ENCODE measurements at places on chromosomes 12 and 14.
A peak's percentile ranks its signal among the peaks of the same experiment; 100 is the strongest.

- DNase-seq: no peak
These were observed 59.7 kb downstream of the PLXNC1 start for GRCh38 chr12:94207849-94208621.

DNA sequence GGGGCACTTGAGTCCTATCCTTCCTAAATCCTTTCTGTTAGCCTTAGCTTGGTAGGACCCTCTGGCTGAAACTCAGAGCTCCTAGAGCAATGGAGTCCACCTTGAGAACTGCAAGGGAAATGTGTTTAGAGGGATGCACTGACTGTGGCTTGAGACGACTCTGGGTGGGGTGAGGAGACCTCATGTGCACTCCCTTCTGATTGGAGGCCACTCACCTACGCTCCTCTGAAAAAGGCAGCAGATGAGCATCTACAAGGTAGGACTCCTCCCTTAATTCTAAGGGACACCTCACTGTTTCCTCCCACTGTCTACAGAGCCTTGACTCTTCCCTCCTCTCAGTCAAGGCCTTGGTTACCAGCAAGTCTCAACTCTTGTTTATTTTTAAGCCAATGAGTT lies 1.0 kb downstream of the MAP3K12 start:
- no peak for DNase-seq

- no peak for DNase-seq
These were observed 5.3 kb downstream of the SPRYD3 start for GRCh38 chr12:53073881-53074280.

DNA sequence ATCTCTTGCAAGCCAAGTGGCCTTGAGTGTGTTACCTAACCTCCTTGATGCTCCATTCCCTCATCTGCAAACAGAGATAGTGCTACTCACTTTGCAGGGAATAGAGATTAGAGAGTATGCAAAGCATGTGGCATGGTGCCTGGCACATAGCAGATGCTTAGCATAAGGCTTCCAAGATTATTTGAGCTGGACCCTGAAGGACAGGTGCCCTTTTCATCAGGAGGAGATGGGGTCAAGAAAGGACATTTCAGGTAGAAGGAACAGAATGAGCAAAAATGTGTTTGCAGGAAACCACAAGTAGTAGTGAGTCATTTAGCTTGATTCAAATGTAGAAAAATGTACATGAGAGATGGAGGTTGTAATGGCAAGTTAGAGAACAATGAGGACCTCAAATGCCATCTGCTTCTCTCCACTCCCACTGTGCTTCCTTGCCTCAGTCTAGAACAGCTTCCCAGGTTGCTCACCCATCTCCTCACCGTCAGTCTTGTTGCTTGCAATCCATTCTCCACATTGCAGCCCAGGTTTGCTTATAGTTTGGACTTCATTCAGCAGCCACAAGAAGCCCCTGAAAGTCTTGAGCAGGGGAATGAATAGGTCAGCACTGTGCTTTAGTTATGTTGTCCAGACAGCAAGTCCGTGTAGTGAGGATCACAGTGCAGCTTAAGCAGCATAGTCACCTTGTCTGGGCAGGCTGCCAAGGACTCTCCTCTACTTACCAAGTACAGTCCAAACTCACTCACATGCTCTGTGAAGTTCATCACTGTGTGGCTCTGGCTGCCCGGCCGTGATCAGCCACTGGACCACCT lies 536.3 kb upstream of the CCDC196 start:
- DNase-seq: no peak

- peak; percentile 38 for DNase-seq
These were observed 8.1 kb downstream of the LRRC43 start for GRCh38 chr12:122190842-122191668.

GRCh38 chr12:56079723-56080555 lies at the start of gene ERBB3:
Gene ERBB3 (plus strand): TSS chr12:56080165. CDS start chr12:56080301, 136 bp downstream.
- DNase-seq: peak; percentile 93

DNA sequence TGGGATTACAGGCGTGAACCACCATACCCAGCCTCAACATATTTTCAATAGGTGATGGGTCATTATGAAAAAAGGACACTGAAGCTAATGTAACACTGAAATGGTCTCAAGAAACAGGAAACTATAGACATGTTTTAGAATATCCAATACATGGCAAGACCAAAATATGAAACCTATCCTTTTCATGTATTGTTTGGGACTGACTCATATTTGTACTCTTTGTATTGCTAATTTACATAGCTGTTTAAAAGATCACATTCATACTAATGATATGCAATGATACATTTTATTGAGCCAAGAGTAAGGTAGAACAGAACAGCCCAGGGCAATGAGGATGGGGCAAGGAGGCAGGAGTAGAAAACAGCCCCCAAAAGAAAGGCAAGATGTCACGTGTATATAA lies 32.6 kb downstream of the RESF1 start:
- DNase-seq: no peak

- no peak for DNase-seq
These were observed 13.7 kb downstream of the PPP1R13B start for GRCh38 chr14:103833711-103834110.

- DNase-seq: no peak
These were observed 978.1 kb downstream of the GALC start for GRCh38 chr14:87014856-87015255.

DNA sequence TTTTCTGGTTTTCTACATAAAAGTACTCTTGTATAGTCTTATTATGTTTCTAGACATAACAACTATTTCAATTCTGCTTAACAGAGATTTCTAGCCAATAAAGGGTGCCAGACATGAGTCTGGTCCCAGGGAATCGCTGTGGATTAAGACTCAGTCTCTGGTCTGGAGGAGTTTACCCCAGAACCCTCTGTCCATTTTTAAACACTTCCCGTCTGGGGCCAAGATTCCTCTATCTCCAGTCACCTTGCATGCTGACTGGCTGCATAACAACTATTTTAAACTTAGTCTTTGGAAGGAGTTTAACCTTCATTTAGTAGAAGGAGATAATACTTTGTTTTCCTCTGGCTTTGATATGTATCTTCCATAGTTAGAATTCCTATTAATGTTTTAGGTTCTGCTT lies 163.1 kb upstream of the IFNG-AS1 start:
- no peak for DNase-seq

- DNase-seq: no peak
These were observed 5.2 kb upstream of the RIMKLB start for GRCh38 chr12:8692573-8692972.

- DNase-seq: no peak
These were observed 9.4 kb upstream of the RPS6KL1 start for GRCh38 chr14:74932401-74932901.

- DNase-seq: no peak
These were observed 29.2 kb downstream of the GLRX5 start for GRCh38 chr14:95564060-95564459.

DNA sequence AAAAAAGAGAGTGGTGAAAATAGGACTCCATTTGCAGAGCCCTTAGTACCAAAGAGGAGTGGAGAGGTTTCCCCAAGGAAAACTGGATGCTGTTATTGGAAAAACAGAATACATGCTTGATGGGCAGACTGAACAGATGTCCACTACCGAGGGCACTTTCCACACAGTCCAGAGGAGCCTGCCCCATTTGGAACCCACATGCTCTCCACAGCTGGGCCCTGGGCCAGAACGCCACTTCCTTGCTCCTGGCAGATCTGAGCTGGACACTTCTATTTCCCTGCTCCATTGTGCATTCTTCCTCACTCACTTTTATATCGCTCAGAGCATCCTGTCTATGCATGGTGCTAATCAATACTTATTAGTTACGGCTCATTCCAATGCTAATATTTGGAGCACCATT lies 249.9 kb downstream of the SLC15A4 start:
- no peak for DNase-seq

GRCh38 chr12:49428793-49429192 lies 61.5 kb downstream of the SPATS2 start:
- DNase-seq: no peak

DNA sequence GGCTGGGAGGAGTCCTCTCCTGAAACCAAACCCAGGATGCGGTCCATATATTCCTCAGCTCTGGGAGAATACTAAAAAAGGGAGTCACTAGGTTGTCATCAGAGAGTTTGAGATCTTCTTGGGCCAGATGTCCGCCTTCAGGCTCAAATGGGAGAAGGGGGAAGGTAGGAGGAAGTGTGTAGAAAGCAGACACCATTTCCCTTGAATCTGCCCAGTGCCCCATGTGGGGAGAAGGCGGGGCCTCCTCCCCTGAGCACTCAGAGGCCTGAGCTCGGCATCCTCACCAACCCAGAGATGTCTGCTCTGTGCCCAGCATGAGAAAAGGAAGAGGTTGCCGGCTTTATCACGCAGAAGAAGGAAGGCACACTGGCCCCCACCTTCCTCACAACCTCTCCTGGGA lies 37.3 kb downstream of the LTBP2 start:
- DNase-seq: no peak

- no peak for DNase-seq
These were observed 311.9 kb downstream of the DAD1 start for GRCh38 chr14:22276913-22277816.

DNA sequence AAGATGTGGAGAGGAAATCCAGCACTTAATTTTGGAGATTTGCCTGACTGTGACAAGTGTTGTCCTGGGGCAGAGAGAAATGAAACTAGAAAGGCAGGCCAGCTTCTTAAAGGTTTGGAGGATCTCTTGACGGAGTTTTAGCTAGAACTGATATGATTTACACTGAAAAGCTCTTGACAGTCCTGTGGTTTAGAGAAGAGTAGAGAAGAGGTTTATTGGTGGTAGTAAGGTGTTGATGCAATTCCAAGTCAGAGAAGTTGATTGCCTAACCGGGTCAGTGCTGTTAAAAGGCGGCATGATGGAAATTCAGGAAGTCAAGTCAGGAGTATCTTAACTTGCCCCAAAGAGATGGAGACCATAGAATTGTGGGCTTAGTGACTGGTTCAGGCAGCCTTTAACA lies 89.0 kb upstream of the TRAF3 start:
- DNase-seq: no peak

DNA sequence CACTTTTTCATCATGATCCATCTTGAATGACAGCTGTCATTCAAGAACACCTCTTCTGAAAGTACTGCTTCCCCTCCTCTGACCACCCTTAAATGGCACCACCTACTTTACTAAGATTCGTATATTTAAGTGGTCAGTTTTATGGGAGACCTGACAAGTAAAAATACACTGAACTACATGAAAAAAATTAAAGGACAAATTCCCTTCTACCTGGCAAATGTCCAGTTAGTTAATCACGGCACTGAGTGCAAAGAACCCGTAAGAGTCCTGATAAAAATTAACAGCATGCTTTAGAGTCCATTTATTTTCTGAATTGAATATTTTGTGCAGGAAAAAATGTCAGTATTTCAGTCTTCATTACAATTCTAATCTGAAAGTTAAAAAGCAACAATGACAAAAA lies 48.7 kb downstream of the SETD3 start:
- DNase-seq: no peak

- no peak for DNase-seq
These were observed 366.5 kb downstream of the LRFN5 start for GRCh38 chr14:41973178-41973577.

GRCh38 chr12:38919191-38919590 lies 13.8 kb upstream of the CPNE8 start:
- DNase-seq: no peak

DNA sequence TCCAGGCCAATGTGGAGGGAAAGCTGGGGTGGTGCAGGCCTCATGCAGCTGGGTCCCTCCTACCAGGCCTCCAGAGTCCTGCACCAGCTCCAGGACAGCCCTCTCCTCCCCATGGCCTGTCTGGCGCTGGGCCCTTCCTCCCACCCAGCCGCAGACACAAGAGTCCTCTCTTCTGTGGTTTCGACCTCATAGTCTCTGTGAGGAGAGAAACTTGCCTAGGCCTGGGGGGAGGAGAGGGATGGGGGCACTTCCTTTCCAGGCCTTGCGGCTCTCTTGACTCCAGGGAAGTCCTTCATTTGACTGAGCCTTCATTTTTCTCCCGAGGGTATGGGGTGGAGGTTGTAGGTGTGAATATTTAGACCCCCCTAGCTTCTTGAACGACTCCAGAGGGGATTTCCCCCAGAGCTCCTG lies 2.3 kb downstream of the MMP14 start:
- DNase-seq: peak; percentile 26

GRCh38 chr12:98786653-98787052 lies 141.6 kb downstream of the APAF1 start:
- DNase-seq: no peak

- DNase-seq: no peak
These were observed 8.5 kb upstream of the KRT75 start for GRCh38 chr12:52442600-52443061.
